Right renal pelvis (tissue), 4 donors: ENCODE measurements at places on chromosomes 3 and 15. TPM values are rescaled to one million over a fixed set of nuclear protein-coding genes. Genes with fewer than 3 reads are reported as not detected.

GRCh38 chr3:165507576-165507975 lies 311.4 kb upstream of the SLITRK3 start:
- DNase-seq: no peak

The CACNA2D3 gene
- 2.1 TPM for polyA plus RNA-seq

DNA sequence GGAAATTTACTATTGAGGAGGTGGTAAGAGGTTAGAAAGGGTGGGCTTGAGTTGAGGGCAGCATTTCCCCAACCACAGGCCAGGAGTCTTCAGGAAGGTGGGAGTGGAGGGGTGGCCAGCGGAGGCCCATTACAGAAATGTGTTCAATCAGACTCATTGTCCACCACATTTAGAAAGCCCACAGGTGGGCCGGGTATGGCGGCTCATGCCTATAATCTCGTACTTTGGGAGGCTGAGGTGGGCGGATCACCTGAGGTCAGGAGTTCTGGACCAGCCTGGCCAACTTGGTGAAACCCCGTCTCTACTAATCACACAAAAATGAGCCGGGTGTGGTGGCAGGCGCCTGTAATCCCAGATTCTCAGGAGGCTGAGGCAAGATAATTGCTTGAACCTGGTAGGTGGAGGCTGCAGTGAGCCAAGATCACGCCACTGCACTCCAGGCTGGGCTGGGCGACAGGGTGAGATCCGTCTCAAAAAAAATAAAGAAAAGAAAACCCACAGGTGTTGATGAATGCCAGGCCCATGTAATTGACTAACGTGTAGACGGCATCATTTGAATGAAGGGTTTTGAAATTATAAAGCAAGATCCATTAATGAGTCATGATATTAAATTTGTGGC lies 12.2 kb upstream of the SYNM start:
- no peak for DNase-seq

DNA sequence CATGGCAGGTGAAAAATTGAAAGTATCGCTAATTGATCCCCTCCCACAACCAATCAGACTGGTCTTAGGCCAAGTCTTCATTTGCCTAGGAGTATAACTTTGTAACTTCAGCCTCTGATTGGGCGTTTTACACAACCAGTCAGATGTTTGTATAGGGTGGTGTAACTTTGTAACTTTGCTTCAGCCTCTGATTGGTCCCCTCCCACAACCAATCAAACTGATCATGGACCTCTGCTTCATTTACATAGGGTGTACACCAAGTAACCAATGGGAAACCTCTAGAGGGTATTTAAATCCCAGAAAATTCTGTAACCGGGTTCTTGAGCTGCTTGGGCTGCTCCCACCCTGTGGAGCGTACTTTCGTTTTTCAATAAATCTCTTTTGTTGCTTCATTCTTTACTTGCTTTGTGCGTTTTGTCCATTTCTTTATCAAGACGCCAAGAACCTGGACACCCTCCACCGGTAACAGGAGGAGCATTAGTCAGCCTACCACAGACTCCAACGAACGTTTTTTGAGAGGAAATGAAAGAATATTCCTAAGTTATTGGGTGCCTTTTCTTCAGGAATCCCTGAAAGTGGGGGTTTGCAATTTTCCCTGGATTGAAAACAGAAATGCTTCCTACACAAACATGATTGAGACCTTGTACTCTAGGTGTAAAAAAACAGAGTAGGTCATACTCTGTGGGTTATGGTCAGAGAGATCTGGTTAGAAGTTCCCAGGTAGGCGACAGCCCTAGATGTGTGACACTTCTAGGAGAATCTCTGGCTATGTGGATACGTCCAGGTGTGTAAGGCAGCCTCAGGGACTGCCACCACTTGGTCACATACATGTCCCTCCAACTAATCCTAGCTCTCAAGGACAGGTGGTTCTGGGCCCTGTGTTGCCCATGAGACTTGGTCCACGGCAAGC lies 5.5 kb upstream of the SACM1L start:
- DNase-seq: no peak

The SST gene
- 6.0 TPM for polyA plus RNA-seq
